ENCODE measurements at places on chromosomes 1 and 21.

DNA sequence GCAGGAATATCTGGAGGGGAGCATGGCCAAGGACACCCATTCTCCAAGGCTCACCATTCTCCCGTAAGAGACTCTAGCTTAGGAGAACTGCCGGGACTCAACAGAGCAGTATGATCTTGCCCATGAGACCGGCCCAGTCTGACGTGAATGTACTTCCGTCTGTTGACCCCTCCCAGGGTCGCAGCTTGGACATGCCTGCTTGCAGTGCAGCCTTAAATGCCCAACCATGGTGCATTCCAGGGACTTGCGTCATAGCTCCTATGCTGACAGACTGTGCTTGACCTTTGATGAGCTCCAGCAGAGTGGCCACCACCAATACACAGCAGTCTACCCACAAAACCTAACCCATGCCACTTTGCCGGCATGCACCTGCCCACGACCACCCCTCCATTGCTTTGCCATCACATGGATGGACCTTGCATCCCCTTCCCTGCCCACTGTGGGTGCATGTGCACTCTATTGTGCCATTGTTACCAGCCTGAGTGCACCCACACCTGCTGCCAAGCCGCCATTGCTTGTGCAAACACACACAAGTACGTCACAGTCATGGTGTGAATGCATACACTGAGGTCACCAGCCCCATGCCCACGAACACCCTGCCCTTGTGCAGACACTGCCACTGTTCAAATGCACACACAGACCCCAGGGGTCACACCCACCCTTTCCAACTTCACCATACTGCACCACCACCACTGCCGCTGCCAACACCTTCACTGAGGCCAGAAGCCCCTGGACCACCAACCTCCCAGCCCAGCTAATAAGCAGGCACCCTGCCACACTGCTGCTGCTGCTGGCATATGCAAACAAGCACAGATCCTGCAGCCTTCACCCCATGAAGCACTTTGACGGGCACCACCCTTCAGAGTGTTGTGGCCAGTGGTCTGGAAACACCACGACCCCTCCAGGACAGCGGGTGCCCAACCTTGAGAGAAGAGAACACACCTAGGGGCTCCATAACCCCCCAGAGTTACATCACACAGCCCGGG, 1141.3 kb downstream of the BRINP3 start:
- H3K36me3 ChIP-seq = no peaks in the 10 kb centered on the region
- H3K4me1 ChIP-seq = no peaks in the 10 kb centered on the region

DNA sequence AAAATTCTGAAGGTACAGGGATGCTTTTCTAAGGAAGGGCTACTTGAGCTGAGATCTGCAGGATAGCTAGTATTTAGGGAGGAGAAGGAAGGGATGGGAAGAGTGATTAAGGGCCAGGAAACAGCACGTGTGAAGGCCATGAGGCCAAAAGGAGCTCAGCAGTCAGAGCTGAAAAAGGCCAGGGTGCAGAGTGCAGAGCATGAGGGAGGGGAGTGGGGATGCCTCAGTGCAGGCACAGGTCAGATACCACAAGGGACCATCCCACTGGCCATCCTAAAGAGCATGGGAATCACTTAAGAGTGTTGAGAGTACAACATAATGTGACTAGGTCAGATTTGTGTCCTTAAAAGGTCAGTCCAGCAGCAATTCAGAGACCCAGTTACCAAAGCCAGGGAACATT, 16.0 kb downstream of the LRRN2 start:
- H3K27ac ChIP-seq = no peak overlapping the region
- H3K4me1 ChIP-seq = no peaks in the 10 kb centered on the region
- no peaks in the 10 kb centered on the region for H3K36me3 ChIP-seq
- peaks cover 35% of the 10 kb centered on the region for H3K27me3 ChIP-seq
- DNase-seq = no peak

DNA sequence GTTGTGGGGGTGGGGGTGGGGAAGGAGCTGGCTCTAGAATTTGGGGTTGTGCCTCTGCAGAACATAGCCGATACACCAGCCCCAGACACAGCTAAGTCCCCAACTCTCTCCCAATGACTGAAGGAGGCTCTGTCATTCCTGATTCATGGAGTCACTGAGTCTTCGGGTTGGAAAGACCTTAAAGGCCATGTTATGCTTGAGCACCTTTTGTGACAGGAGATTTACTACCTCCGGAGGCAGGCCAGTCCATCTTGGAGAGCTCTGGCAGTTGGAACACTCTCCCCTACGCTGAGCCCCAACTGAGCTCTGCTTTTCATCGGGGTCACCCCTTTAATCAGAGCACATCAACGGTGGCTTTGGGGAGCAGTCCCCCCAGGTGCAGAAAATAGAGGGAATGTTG, 284.4 kb upstream of the GJB5 start:
- no peaks in the 10 kb centered on the region for H3K4me1 ChIP-seq
- DNase-seq = no peak
- H3K4me3 ChIP-seq = no peak overlapping the region

DNA sequence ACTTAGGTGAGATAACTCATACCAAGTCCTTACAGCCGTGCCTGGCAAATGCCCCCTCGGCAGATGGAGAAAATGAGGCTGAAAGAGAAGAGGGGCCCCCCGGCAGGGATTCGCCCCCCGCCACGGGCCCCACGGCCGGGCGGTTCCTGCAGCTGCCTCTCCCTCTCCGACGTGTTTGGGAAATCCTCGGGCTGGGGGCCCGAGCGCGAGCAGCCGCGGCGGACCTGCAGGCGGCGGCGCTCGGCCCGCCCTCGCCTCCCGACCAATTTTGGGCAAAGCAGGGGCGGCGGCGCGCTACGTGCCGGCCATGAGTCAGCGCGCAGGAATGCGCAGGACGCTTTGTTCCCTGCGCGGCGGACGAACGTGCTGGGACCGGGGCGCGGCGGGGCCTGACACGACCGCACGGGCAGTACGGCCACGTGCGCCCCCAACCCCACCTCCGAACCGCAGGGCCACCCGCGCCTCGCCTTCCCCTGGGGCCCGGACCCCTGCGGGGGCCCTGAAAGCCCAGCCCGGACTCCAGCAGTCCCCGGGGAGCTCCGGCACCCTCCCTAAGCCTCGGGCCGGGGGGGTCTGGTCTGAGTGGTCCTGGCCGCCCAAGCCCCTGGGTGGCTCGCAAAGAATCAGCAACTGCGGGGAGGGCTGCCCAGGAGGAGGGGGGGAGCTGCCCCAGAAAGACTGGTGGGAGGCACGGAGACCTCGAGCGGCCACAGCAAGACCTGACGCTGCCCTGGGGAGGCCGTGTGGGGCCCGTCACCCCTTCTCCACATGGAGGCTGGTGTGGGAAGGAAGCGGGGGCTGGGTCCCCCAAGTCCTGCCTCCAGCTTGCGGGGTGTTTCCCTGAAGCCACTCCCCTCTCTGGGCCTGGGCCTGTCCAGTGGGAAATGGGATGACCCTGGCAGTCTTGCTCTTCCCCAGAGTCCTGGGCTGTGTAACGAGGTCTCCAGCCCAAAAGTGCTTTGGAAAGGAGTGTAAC, 11.9 kb upstream of the EDN2 start:
- no peaks in the 10 kb centered on the region for H3K4me1 ChIP-seq
- H3K4me3 ChIP-seq = no peak overlapping the region
- H3K36me3 ChIP-seq = no peaks in the 10 kb centered on the region
- no peaks in the 10 kb centered on the region for H3K27me3 ChIP-seq
- H3K27ac ChIP-seq = no peak overlapping the region

- H3K4me1 ChIP-seq = peaks cover 44% of the 10 kb centered on the region
- H3K27me3 ChIP-seq = no peaks in the 10 kb centered on the region
- H3K36me3 ChIP-seq = peaks cover 24% of the 10 kb centered on the region
- DNase-seq = no peak
- H3K27ac ChIP-seq = no peak overlapping the region
Measured at GRCh38 chr21:33406493-33406892, 3.3 kb downstream of the IFNGR2 start.
